Activated CD8-positive, alpha-beta memory T cell treated with anti-CD3 and anti-CD28 coated beads, Interleukin-2, amount 10 ng/mL, durations not matched to agents 7 days and 5 days (primary cell): ENCODE measurements at places on chromosomes 11 and 22. TPM values are rescaled to one million over a fixed set of nuclear protein-coding genes. Genes with fewer than 3 reads are reported as not detected.
A peak's percentile ranks its signal among the peaks of the same experiment; 100 is the strongest.

The UCP3 gene
- 3.3 TPM for total RNA-seq

The APLP2 gene
- 21.9 TPM for total RNA-seq

The C11orf42 gene
- not detected for total RNA-seq

The PEX26 gene
- 46.8 TPM for total RNA-seq

DNA sequence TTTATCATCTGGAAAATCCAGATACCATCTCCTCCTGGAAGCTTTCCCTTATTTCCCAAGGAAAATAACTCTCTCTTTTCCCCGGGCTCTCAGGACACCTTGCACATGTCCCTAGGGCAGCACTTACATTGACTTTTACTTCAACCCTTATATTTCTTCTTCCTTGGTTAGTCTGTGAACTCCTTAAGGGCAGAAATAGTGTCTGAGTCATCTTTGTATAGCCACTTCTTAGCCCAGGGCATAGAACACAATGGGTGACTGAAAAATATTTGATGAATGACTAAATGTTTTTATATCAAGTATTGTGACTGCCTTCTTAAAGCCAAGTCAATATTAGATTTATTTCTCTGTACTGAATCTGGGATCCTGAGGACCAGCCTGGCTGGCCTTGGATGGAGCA lies 45.4 kb upstream of the MYOD1 start:
- no peaks in the 10 kb centered on the region for H3K4me1 ChIP-seq
- H3K4me3 ChIP-seq: no peak overlapping the region
- no peak overlapping the region for H3K27ac ChIP-seq
- no peaks in the 10 kb centered on the region for H3K36me3 ChIP-seq

GRCh38 chr11:376531-377173 lies 7.4 kb downstream of the B4GALNT4 start:
- no peak overlapping the region for H3K27ac ChIP-seq
- no peak overlapping the region for H3K4me3 ChIP-seq
- H3K36me3 ChIP-seq: no peaks in the 10 kb centered on the region

DNA sequence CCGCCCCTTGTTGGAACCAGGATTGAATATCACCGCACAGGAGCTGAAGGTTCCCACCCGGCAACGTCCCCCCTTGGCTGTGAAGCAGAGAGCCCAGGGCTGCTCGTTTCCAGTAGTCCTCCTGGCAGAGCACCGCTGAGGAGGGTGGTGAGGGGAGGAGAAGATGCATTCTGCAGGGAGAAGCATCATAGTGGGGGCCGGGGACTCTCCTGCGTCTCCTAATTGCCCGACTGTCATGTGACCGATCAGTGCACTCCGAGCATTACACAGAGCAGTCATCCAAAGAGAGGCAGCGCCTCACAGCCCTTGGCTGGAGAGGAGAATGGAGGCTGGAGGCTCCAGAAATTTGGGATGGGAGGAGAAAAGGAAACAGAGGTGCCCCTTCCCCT lies 85.0 kb upstream of the SEPTIN5 start:
- H3K4me3 ChIP-seq: no peak overlapping the region
- H3K4me1 ChIP-seq: no peaks in the 10 kb centered on the region
- H3K27ac ChIP-seq: no peak overlapping the region
- peaks cover 5% of the 10 kb centered on the region for H3K27me3 ChIP-seq
- H3K36me3 ChIP-seq: no peaks in the 10 kb centered on the region
- DNase-seq: no peak

DNA sequence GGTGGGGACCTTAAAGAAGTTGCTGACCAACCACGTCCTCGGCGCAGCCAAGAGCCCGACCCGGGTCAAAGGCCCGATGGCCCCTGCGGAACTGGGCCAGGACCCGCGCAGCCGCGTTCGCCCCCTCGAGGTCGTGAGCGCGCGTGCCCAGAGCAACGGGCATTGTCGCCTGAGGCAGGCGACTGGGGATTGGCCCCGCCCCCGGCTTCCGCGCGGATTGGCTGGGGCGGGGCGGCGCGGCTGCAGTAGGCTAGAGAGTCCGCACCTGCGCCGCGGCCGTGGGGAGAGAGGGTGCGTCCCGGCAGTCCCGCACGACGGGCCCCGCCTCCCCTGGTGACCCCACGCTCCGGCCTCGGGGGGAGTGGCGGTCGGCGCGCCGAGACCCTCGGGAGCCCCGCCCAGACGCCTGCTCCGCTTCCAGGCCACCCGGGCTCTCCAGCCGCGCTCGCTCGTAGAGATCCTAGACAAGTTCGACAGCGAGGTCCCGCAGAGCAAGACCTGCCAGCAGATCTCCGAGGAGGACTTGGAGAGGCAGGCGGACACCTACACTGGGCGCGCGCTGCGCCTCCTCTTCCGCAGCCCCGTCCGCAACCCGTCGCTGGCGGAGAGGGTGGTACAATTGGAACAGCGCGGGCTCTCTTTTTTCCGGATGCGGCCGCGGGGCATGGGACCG lies 8.3 kb upstream of the PPIL2 start:
- peak overlapping the region; percentile 80 for H3K4me3 ChIP-seq
- DNase-seq: peak; percentile 85
- peaks cover 25% of the 10 kb centered on the region for H3K4me1 ChIP-seq
- peak overlapping the region; percentile 82 for H3K27ac ChIP-seq
- H3K27me3 ChIP-seq: no peaks in the 10 kb centered on the region
